ENCODE measurements at places on chromosomes 4 and X.
A peak's percentile ranks its signal among the peaks of the same experiment; 100 is the strongest.

DNA sequence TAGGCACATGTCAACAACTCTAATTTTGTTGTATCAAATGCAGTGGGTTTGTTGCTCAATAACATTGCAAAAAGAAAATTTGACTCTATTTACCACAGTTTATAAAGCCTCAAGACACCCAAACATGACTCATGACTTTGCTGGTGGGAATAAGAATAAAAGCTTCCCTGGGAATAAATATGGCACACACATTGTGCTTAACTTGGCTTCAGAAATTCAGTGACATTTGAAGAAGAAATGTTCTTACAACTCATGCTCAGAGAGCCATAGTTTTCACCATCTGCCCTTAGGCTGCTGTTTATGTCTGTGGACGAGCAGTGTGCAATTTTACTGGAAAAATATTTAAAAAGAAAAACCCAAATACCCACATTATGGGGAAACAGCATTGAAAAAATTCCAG lies 60.9 kb downstream of the SPATA18 start:
- no peak for DNase-seq
- H3K27me3 ChIP-seq = no peaks in the 10 kb centered on the region
- H3K4me3 ChIP-seq = no peak overlapping the region
- H3K4me1 ChIP-seq = no peaks in the 10 kb centered on the region
- no peak overlapping the region for H3K27ac ChIP-seq
- H3K36me3 ChIP-seq = no peaks in the 10 kb centered on the region

GRCh38 chrX:136768469-136769084 lies 12.2 kb downstream of the ARHGEF6 start:
- H3K36me3 ChIP-seq = no peaks in the 10 kb centered on the region
- H3K27ac ChIP-seq = no peak overlapping the region
- H3K4me1 ChIP-seq = no peaks in the 10 kb centered on the region
- peak; percentile 15 for DNase-seq

DNA sequence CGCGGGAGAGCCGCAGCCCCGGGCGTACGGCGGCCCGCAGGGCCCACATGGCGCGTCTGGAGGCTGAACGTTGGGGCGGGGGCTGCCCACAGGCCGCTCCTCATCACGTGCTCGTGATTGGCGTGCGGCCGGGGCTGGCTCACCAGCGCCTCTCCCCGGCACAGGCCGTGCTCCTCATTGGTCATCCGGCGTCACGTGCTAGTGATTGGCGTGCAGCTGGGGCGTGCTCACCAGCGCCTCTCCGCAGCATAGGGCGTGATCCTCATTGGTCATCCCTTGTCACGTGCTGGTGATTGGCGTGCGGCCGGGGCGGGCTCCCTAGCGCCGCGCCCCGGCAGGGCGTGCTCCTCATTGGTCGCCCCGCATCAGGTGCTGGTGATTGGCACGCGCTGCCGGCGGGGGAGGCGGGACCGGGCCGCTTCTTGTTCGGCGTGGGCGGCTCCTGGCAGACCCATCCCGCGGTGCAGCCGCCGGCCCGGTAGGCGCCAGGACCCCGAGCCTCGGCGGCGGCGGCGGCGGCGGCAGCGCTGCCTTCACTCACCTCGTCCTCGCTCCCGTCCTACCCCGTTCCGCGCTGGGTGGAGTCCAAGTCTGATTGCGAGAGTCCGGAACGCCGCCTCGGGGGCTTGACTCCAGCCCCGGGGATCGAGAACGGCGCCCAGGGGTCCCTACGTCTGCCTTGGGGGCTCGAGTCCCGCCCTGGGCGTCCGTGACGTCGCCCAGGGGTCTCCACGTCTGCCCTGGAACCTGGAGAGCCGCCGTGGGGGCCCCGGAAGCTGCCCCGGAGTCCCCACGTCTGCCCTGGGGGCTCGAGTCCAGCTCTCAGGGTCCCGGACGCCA lies at the start of gene GTPBP6:
Gene GTPBP6 (minus strand): TSS at position 58 of the 840 bp plus-strand sequence. CDS start 9 bp downstream, at position 49.
- H3K27ac ChIP-seq = peak within 1 kb of the TSS; percentile 92
- no peaks in the 10 kb centered on the region for H3K27me3 ChIP-seq
- peaks cover 4% of the 10 kb centered on the region for H3K4me1 ChIP-seq
- no peaks in the 10 kb centered on the region for H3K36me3 ChIP-seq

GRCh38 chr4:110869862-110870572 lies 247.1 kb upstream of the PITX2 start:
- no peak for DNase-seq
- no peaks in the 10 kb centered on the region for H3K4me1 ChIP-seq
- no peak overlapping the region for H3K4me3 ChIP-seq

DNA sequence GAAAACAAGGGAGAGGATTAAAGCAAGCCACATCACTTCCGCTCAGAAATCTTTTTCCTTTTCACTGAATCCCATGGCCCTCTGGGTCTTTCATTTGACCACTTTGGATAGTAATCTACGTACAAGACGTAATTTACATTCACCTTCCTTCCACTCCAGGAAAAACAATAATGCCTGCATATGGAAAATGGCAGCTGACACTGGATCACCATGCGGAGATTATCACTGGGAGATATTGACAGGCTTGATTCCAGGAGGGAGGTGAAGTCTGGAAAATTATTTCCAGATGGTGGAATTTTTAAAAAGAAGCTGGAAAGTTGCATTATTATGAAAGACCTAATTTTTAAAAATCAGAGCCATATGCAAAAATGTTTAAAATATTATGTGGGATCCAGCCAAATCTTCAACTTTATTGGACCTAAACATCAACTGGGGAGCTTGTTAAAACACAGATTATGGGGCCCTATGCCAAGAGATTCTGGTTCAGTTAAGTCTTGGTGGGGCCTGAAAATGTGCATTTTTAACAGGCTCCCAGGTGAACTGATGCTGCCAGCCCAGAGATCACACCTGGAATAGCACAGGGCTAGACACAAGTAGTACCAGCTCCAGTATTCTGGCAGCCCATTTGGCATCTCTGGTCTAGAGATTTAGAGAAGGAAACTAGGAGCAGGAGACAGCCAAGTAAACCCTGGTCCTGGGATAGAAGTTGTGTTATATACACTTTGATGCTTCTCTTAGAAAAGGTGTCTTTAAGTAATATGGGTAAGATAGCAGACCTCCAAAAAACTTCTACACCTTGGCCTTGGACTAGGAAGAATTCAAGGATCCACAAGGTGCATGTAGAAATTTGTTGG lies 290.3 kb upstream of the LDB2 start:
- H3K4me1 ChIP-seq = peaks cover 3% of the 10 kb centered on the region
- no peaks in the 10 kb centered on the region for H3K27me3 ChIP-seq
- H3K27ac ChIP-seq = peak overlapping the region; percentile 15
- no peak overlapping the region for H3K4me3 ChIP-seq
- DNase-seq = no peak
- H3K36me3 ChIP-seq = no peaks in the 10 kb centered on the region

GRCh38 chr4:8112036-8112576 lies 46.5 kb downstream of the ABLIM2 start:
- H3K36me3 ChIP-seq = no peaks in the 10 kb centered on the region
- H3K4me3 ChIP-seq = no peak overlapping the region
- DNase-seq = no peak
- no peaks in the 10 kb centered on the region for H3K27me3 ChIP-seq
- peaks cover 9% of the 10 kb centered on the region for H3K4me1 ChIP-seq

GRCh38 chr4:2742081-2742822 lies 13.9 kb downstream of the TNIP2 start:
- no peak overlapping the region for H3K27ac ChIP-seq
- no peaks in the 10 kb centered on the region for H3K36me3 ChIP-seq
- H3K27me3 ChIP-seq = no peaks in the 10 kb centered on the region
- H3K4me1 ChIP-seq = peaks cover 5% of the 10 kb centered on the region
- H3K4me3 ChIP-seq = no peak overlapping the region

DNA sequence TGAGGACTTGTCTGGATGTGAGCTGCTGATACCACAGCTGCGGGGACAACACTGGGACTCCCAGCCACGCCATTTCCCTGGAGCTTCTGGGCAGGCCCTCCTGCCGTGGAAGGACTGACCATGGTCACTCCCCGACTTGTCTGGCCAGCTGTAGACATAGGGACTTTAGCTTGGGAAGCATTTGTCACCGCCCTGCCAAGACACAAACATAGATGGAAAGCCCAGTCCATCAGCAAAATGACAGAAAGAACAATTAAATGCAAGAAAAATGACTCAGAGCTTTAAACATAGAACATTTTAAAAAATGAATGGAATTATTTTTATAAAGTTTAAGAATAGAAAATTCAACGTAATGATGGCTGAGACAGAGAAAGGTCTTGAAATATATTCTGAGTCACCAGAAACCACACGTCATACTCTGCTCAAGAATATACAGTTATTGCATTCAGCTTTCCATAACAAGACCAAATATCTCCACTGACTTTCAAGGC lies 107.6 kb upstream of the CBR4 start:
- no peak overlapping the region for H3K27ac ChIP-seq
- no peak for DNase-seq
- no peak overlapping the region for H3K4me3 ChIP-seq
- H3K36me3 ChIP-seq = no peaks in the 10 kb centered on the region
- peaks cover 10% of the 10 kb centered on the region for H3K4me1 ChIP-seq

DNA sequence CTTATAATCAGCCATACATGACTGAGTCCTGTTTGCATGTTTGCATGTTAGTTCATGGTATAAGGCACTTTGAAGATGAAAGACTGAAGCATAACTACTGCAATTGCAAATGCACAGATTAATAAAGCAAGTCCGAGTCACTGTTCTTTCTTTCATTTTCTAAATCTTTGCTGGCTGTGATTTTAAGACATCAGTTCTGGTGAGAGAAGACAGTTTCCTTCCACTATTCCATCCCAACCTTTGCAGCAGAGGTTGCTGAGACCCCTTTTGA lies 28.3 kb downstream of the RASL11B start:
- H3K4me1 ChIP-seq = peaks cover 3% of the 10 kb centered on the region
- no peaks in the 10 kb centered on the region for H3K36me3 ChIP-seq
- H3K27ac ChIP-seq = peak overlapping the region; percentile 59

DNA sequence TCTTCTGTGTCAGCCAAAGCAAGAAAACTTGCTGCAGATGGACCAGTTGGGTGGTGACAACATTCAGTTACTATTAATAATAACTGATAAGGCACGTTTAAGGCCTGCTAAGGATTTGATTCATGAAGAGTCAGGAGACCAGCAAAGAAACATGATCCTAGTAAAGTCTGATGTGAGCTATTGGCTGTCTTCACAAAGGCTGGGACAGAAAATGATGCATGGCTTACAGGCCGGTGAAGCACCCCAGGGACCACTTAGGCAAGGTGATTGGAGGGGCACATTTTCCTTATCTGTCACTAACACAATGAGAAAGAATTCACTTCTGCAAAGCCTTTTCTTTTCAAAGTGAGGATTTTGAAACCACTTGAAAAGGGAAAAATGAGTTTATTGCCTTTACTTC lies 65.4 kb upstream of the TRPC3 start:
- H3K27ac ChIP-seq = no peak overlapping the region
- DNase-seq = no peak
- H3K27me3 ChIP-seq = no peaks in the 10 kb centered on the region
- H3K4me3 ChIP-seq = no peak overlapping the region
- H3K36me3 ChIP-seq = no peaks in the 10 kb centered on the region
- no peaks in the 10 kb centered on the region for H3K4me1 ChIP-seq

- no peak overlapping the region for H3K27ac ChIP-seq
- no peaks in the 10 kb centered on the region for H3K27me3 ChIP-seq
- H3K4me3 ChIP-seq = no peak overlapping the region
- no peaks in the 10 kb centered on the region for H3K36me3 ChIP-seq
- DNase-seq = no peak
Observed at GRCh38 chrX:72238183-72238582, 644 bp downstream of the ERCC6L start.

- H3K27ac ChIP-seq = no peak overlapping the region
- peaks cover 20% of the 10 kb centered on the region for H3K4me1 ChIP-seq
- no peaks in the 10 kb centered on the region for H3K27me3 ChIP-seq
- DNase-seq = no peak
Observed at GRCh38 chr4:183599690-183600089, 59.3 kb downstream of the RWDD4 start.
